Osteoblast (primary cell): ENCODE measurements at places on chromosomes 2 and 18. TPM values are rescaled to one million over a fixed set of nuclear protein-coding genes. Genes with fewer than 3 reads are reported as not detected.

DNA sequence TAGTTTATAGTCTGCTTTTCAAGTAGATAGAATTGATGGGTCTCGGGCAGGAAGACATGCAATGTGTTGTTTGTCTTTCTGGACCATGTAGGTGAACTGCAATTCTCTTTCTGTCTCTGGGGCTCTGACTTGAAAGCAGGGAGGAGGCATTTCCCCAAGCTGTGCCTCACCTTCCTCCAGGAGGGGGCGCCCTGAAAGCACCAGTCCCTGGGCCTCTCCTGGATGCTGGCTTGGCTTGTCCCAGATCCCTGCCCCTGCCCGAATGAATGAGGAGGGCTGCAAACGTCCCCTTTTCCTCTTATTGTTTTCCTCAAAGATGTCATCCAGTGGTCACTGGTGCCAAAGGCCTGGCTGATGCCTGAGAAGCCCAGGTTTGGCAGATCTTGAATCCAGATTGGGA, 270.6 kb downstream of the CELF4 start:
- H3K4me1 ChIP-seq: peaks cover 9% of the 10 kb centered on the region
- peaks cover 4% of the 10 kb centered on the region for H3K27me3 ChIP-seq
- no peak overlapping the region for H3K27ac ChIP-seq
- peak; percentile 75 for DNase-seq

DNA sequence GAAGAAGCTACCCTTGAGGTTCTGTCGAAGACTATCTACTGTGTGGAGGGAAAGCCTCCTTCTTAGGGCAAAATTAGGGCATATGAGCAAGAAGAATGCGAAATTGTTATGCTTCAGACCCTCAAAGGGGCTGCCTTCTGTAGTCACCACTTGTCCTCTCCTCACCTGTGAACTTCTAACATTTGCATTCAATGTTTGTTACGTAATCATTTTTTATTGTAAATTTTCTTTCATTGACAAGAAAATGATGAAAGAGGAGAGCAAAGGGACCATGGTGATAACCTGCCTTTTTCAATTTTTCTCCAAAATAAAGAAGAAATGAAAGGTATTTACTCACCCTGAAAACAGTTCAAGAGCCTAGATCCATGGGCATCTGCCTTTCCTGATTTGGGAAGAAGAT, 193.0 kb downstream of the SP3 start:
- no peak for DNase-seq
- H3K36me3 ChIP-seq: no peaks in the 10 kb centered on the region
- no peak overlapping the region for H3K4me3 ChIP-seq
- H3K27me3 ChIP-seq: peaks cover 18% of the 10 kb centered on the region
- no peak overlapping the region for H3K27ac ChIP-seq

DNA sequence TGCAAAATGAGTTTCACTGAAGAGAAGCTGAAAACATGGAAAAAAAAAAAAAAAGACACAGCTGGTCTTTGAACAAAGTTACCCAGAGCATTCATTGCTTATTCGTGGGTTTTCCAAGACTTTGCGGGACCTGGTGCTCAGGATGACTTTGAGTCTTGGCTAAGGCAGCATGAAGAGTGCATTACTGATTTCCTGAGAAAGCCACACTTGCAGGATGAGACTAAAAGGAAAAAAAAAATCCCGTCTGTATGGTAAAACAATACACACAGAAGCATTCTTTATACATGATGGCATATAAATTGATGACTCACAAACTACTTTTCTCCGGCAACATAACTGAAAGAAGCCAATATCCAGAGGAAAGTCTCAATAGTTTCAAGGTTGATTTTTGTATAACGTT, 195.4 kb downstream of the SPP2 start:
- peak overlapping the region; percentile 75 for H3K27ac ChIP-seq
- H3K36me3 ChIP-seq: no peaks in the 10 kb centered on the region
- H3K27me3 ChIP-seq: no peaks in the 10 kb centered on the region
- peak; percentile 93 for DNase-seq

DNA sequence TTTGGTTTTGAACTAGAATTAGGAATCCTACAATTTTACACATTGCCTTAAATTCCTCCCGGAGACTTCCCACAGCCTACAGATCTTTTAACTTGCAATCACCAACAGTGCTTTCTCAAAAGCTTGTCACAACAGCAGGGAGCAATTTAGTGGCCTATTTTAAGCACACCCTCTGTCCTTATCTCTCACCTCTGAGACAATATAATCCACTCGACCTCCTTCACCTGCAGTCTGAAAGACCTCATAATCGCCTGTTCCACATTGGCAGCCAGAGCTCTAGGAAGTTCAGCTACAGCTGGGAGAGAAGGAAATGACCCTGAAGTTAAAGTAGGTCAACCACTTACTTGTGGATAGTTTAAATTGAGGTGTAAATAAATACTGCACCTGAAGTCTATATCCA, 249.7 kb upstream of the DLGAP1 start:
- H3K27ac ChIP-seq: no peak overlapping the region
- H3K27me3 ChIP-seq: no peaks in the 10 kb centered on the region
- H3K36me3 ChIP-seq: no peaks in the 10 kb centered on the region

- no peak for DNase-seq
- no peaks in the 10 kb centered on the region for H3K27me3 ChIP-seq
- H3K36me3 ChIP-seq: no peaks in the 10 kb centered on the region
- H3K4me3 ChIP-seq: no peak overlapping the region
- no peaks in the 10 kb centered on the region for H3K4me1 ChIP-seq
Observed at GRCh38 chr2:209208211-209208610, 215.6 kb upstream of the MAP2 start.

DNA sequence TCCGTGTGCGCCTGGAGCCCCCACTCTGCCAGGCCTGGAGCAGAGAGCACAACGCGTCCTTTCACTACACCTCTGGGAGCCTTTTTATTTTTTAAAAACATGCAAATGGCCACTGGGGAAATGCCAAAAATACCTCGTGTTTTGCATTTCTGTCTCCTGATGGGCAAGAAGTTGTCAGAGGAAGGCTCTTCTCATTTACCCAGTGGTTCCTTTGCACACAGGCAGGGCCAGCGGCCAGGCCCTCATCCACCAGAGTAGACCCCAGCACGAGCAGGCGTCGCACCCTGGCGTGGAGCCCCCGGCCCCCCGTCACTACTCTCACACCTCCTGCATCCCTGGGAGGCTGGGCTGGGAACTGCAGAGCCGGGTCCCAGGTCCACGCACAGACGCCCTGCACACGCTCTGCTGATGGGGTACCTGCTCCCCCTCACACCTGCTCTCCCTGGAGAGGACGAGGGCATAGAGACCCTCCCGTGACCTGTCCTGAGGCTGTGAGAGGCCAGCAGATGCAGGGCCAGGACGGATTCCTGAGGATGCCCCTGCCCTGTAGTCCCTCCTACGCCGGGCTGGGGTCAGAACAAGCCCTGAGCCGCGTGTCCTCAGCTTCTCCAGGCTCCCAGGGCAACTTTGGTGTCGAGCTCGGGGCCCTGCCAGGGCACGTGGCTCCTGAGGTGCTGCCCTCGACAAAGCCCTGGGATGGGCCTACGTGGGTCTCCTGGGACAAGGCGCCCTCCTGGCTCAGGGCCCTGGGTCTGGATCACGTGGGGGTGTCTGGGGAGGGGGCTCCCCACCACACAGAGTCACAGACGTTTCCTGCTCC, 65.0 kb downstream of the NFATC1 start:
- H3K4me1 ChIP-seq: peaks cover 9% of the 10 kb centered on the region
- H3K36me3 ChIP-seq: no peaks in the 10 kb centered on the region
- H3K27ac ChIP-seq: no peak overlapping the region
- DNase-seq: peak; percentile 92
- no peaks in the 10 kb centered on the region for H3K27me3 ChIP-seq

DNA sequence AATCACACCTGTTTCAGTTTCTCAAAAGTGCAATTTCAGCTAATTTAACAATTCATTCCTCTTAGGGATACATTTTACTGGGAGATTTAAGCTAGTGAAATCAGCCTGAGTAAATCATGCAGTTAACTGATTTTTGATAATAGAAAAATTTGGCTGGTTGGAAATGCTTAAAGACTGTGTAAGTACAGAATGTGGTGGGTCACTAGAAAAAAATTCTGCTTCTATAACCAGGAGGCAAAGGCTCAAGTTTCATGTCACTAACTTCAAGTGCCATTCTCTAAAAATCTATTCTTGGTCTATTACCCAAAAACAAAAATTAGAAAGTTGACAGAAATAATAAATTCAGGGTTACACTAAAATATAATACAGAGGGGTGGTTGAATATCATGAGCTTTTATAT, 271.3 kb downstream of the CCDC178 start:
- H3K27me3 ChIP-seq: no peaks in the 10 kb centered on the region
- DNase-seq: no peak
- no peaks in the 10 kb centered on the region for H3K4me1 ChIP-seq
- H3K4me3 ChIP-seq: no peak overlapping the region
- no peaks in the 10 kb centered on the region for H3K36me3 ChIP-seq

GRCh38 chr18:55318951-55319441, 269.0 kb downstream of the TCF4 start:
- H3K4me1 ChIP-seq: peaks cover 50% of the 10 kb centered on the region
- no peaks in the 10 kb centered on the region for H3K27me3 ChIP-seq
- peak; percentile 37 for DNase-seq
- no peaks in the 10 kb centered on the region for H3K36me3 ChIP-seq

DNA sequence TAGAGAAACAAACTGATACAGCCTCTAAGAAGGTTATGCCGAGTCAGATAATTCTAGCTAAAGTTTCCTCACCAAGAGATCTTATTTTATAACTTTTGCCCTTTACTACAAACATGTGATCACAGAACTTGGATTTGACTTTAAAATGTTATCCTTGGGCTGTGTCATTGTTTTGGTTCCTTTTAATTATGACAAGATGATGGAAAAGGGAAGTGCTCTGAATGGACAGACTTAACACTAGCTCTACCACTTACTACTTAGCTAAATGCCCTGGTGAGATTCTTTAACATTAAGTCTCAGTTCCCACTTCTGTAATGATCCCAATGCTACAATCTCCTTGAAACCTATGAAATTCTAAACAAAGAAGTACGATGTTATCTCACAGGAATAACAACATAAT, 69.9 kb downstream of the RTTN start:
- H3K4me3 ChIP-seq: no peak overlapping the region
- no peaks in the 10 kb centered on the region for H3K27me3 ChIP-seq
- peak overlapping the region; percentile 13 for H3K27ac ChIP-seq
- no peaks in the 10 kb centered on the region for H3K36me3 ChIP-seq

DNA sequence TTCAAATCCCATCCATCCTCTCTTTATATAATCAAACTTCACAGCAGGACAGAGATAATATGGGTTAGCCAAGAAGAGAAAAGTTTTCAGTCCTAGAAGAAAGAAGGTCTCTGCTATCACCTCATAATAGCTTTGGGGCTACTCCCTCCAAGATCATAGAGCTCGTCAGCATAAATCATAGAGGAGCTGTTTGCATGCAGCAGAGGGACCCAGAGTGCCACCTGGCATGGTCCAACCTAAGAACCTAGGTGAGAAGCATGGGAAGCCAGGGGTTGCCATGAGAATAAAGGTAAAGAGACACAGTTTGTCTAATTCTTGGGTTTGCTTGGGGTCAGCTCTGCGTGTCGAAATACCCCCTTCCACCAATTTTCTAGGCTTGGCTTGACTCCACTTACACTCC, 87.1 kb upstream of the CYP1B1 start:
- DNase-seq: no peak
- no peaks in the 10 kb centered on the region for H3K27me3 ChIP-seq
- no peaks in the 10 kb centered on the region for H3K36me3 ChIP-seq
- H3K4me1 ChIP-seq: no peaks in the 10 kb centered on the region
- H3K4me3 ChIP-seq: no peak overlapping the region
- no peak overlapping the region for H3K27ac ChIP-seq

ALPI gene
- not detected in 2 replicates for total RNA-seq

AAMP gene
- total RNA-seq: 85.7 and 97.0 TPM in 2 replicates

IL36A gene
- total RNA-seq: not detected in 2 replicates

CD28 gene
- not detected in 2 replicates for total RNA-seq

GPR35 gene
- total RNA-seq: 1.1 and 1.5 TPM in 2 replicates

PAIP2B gene
- total RNA-seq: 0.36 and 0.59 TPM in 2 replicates
